ENCODE measurements at places on chromosomes 4 and X.

DNA sequence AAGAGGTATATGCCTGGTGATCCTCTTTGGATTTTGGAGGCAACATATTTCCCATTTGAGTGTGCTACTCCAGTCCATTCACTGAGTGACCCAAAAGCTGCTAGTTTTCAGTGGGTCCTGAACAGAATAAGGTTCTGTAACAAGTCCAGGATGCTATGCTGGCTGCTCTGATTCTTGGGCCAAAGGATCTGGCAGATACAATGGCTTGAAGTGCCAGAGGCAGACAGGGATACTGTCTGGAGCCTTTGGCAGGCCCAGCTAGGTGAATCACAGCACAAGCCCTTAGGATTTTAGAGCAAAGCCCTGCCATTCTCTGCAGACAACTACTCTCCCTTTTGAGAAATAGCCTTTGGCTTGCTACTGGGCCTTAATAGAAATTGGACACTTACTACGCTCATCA, 40.6 kb downstream of the DCHS2 start:
- DNase-seq, result no peak

DNA sequence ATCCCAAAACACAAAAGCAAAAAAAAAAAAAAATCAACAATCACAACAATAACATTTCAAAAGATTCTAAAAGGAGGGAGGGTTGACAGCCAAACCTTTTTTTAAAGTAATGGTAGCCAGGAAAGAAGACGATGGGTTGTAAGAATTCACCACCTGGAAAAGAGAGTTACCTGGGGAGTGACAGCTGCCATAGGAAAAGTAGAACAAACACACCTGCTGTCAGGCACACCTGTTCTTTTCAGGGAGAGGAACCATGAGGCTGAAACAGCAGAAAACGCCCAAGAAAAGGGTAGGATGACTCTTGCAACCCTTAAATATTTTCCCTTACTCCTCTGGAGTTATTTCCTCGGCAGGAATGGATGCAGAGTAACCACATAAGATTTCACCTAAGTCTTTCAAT, 388.4 kb upstream of the TEX13C start:
- DNase-seq, result no peak

- peak; percentile 66 for DNase-seq
These were observed 231.9 kb upstream of the INTU start for GRCh38 chr4:127400731-127401346.

- DNase-seq, result peak; percentile 37
These were observed 37.2 kb downstream of the PCGF3 start for GRCh38 chr4:742742-743311.

- DNase-seq, result no peak
These were observed 370.3 kb upstream of the SMIM31 start for GRCh38 chr4:164383358-164384220.

DNA sequence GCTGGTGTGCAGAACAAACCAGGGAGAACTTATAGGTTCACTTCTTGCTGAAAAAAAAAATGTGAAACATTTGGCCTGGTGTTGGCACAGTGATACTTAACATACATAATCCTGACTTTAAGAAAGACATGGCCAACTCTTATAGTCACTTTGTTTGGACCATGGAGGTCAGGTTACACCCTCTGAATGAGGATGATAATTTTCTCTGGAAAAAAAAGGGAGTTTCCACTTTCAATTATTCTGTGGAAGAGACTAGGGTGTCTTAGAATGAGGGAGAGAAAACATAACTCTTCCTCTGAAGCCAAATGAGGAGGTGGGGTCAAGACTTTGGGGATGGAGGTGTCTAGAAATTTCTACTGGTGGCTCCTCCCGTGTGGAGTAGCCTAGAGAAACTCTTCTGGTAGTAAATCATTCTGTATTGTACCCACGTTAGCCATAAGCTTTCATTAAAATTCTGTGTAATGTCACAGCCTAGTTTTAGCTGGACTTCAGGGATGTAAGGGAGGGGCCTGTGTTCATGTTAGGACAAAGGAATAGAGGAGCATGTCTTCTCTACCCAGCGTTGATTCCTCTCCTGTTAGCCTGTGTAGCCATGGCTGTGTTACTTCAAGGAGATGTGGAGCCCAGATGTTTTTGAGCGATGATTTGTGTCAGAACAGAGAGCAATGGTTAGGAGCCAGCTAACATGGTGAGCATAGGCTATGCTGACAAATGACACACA, 328.3 kb downstream of the GPAT3 start:
- no peak for DNase-seq

- DNase-seq, result no peak
These were observed 47.5 kb upstream of the STS start for GRCh38 chrX:7100022-7100421.

- no peak for DNase-seq
These were observed 124.5 kb downstream of the ATXN3L start for GRCh38 chrX:13195340-13195739.

- no peak for DNase-seq
These were observed 709.8 kb upstream of the HS3ST1 start for GRCh38 chr4:12138488-12138887.

DNA sequence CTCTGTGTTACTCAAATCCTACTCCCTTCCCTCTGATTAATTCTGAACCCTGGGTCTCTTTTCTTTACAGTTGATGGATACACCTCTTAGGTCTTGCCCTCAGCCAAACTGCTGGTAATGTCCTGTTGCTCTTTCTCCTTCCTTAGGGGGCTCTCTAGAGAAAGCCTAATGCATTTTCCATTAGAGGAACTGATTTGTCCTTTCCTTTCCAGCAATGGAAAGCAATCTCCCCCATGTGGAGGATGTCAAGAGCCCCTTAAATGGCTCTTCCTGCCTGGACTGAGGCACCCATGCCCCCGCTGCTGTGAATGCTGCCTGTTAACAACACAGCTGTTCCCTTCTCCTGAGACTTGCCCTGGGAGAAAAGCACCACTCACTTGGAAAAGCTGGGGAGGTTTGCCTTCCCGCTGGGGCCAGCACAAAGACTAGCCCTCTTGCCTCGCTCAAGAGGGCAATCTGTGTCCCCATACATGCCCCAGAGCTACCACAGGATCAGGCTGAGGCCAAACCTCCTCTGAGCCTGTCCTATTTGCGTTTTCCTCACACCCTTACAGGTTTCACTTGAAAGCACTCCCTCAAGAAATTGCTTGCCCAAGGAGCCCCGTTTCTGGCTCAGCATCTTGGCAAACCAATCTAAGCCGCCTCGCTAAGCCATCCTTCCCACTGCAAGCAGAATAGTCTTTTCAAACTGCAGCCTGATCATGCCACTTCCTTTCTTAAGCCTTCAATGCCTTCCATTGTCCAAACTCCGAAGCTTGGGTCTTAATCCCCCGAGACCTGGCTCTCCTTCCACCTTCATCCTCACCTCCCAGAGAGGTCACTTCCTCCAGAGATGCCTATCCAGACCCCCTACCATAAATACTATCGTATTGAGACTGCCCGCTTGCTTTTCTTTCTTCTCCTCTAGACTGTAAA, 23.2 kb upstream of the SMIM20 start:
- no peak for DNase-seq

DNA sequence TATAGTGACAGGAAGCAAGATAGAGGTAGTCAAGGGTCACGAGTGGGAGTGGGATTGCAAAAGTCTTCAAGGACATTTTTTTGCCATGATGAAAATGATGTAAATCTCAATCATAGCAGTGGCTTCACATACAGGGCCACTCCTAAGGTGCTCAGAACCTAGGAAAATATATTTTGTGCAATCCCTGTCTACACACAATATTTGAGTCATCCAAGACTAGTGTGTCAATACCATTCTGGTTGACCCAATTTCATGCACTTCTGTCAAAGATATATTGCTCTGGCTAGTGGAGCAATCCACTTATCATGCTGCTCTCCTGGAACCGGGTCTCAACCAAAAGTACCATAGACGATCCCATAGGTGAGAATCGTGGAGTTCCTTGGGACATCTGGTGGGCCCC, 24.2 kb upstream of the XPNPEP2 start:
- no peak for DNase-seq

GRCh38 chr4:175827516-175827915, 15.5 kb upstream of the GPM6A start:
- DNase-seq, result no peak
